Activated CD4-positive, alpha-beta T cell treated with anti-CD3 and anti-CD28 coated beads for 36 hours (primary cell): ENCODE measurements at places on chromosomes 2 and 18.

GRCh38 chr2:189439342-189439741 is 1.9 kb upstream of the WDR75 start:
- H3K4me3 ChIP-seq = no peak overlapping the region
- H3K4me1 ChIP-seq = peaks cover 15% of the 10 kb centered on the region
- H3K36me3 ChIP-seq = peaks cover 5% of the 10 kb centered on the region
- H3K27ac ChIP-seq = no peak overlapping the region

DNA sequence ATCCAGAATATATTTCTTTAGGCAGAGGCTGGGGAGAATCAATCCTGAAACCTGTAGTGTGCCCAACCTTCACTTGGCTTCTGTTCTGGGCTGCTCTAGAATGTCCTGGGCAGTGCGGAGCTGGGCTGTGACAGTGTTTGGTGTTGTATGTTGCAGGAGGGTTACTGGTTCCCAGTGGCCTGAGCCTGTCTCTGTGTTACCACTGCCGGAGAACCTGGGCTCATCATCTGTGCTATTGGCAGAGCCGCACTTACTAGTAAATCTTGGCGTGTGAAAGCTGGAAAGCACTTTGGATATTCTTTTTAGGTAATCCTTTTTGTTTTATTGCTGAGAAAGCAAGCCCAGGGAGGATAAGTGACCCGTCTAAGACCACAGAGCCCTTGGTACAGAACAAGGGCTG is 412.9 kb downstream of the SLC4A3 start:
- no peak overlapping the region for H3K27ac ChIP-seq
- H3K27me3 ChIP-seq = peaks cover 7% of the 10 kb centered on the region
- H3K4me1 ChIP-seq = no peaks in the 10 kb centered on the region
- DNase-seq = no peak

DNA sequence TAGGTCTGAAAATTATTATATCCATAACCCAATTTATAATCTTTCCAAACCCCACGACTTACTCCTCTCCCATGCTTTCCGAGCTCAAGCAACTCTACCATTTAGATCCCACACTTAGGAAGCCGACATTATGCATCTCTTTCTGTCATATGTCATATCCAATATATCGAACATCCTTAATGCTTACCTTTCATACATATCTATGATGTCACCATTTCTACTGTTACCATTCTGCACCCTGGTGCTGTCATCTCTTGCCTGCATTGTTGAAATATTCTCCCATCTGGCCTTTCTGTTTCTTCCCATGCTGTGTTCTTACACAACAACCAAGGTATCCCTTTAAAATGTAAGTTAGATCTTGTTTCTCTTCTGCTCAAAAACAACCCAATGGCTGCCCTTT is 127.1 kb upstream of the MC4R start:
- H3K36me3 ChIP-seq = no peaks in the 10 kb centered on the region
- H3K27ac ChIP-seq = no peak overlapping the region
- no peak overlapping the region for H3K4me3 ChIP-seq
- H3K27me3 ChIP-seq = no peaks in the 10 kb centered on the region
- DNase-seq = no peak
- no peaks in the 10 kb centered on the region for H3K4me1 ChIP-seq

DNA sequence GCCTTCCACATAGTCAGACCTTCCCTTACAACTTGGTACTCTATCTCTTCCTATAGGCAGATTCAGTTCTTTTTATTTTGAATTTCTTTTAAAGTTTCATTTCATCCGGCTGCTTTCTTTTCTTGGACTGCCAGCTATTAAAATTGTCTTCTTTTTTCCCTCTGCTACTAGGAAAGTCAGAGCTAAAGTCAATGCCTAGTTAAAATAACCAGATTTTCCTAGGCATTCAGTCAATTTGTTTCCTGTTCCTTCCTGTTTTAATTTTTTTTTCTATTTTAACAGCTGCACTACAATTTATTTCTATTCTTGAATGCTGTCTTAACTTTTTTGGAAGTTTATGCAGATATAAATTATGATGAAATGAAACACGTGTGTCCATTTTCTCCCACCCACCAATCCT is 84.8 kb downstream of the EVA1A start:
- no peak overlapping the region for H3K27ac ChIP-seq
- H3K4me1 ChIP-seq = no peaks in the 10 kb centered on the region
- H3K4me3 ChIP-seq = no peak overlapping the region
- no peak for DNase-seq
- H3K27me3 ChIP-seq = peaks cover 17% of the 10 kb centered on the region
- H3K36me3 ChIP-seq = no peaks in the 10 kb centered on the region

DNA sequence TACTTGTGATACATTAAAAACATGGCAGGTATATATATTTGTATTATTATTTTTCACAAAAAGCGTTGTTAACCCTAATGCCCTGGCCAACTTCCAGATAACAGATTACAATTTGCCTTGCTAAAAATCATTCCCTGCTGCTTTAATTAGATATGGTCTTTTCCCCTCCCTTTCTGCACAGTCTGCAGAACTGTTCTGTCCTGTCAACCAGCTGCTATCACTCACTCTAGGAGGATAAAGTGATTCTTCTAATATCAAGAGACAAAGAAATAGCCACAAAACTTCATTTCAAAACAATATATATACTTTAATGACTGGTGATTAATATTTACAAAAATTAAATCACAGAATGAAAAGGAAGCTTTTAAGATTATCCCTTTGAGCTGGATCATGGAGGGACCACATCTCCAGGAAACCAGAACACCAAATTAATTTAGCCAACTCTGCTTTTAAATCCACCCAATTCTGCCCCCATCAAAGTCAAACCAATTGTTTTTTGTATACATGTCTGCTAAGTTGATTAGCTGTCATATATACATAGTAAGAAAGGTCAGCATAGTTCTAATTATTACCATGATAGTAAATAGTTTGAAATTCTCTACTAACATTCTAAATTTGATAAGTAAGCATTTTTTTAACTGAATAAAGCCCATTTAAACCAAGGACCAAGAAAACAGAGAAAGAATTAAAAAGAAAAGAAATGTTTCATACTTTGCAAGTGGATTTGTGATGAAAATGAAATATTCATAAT is 55.7 kb downstream of the RND3 start:
- H3K4me1 ChIP-seq = no peaks in the 10 kb centered on the region
- H3K36me3 ChIP-seq = no peaks in the 10 kb centered on the region
- H3K27ac ChIP-seq = no peak overlapping the region
- peaks cover 2% of the 10 kb centered on the region for H3K27me3 ChIP-seq
- no peak for DNase-seq

DNA sequence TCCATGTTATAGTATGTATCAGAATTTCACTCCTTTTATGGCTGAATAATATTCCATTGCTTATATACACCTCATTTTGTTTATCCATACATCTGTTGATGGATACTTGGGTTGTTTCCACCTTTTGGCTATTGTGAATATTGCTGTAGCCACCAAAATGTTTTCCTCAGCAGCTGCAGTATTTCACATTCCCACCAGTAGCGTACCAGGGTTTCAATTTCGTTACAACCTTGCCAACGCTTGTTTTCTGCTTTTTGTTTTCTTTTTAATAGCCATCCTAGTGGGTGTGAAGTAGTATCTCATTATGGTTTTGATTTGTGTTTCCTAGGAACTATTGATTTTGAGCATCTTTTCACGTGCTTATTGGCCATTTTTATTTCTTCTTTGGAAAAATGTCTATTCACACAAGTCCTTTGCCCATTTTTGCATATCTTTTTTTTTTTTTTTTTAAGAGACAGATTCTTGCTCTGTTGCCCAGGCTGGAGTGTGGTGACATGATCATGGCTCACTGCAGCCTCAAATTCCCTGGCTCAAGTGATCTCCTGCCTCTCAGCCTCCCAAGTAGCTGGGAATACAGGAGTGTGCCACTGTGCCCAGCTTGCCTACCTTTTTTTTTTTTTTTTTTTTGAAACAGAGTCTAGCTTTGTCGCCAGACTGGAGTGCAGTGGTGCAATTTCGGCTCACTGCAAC is 14.2 kb downstream of the UBXN2A start:
- H3K36me3 ChIP-seq = no peaks in the 10 kb centered on the region
- no peak overlapping the region for H3K27ac ChIP-seq
- peaks cover 9% of the 10 kb centered on the region for H3K4me1 ChIP-seq

GRCh38 chr2:178225006-178225805 is 30.9 kb downstream of the OSBPL6 start:
- no peaks in the 10 kb centered on the region for H3K36me3 ChIP-seq
- DNase-seq = no peak
- peaks cover 30% of the 10 kb centered on the region for H3K27me3 ChIP-seq
- H3K27ac ChIP-seq = no peak overlapping the region
- no peak overlapping the region for H3K4me3 ChIP-seq
- no peaks in the 10 kb centered on the region for H3K4me1 ChIP-seq

- no peaks in the 10 kb centered on the region for H3K36me3 ChIP-seq
- H3K27me3 ChIP-seq = peaks cover 2% of the 10 kb centered on the region
- H3K27ac ChIP-seq = peak overlapping the region; percentile 74
- H3K4me3 ChIP-seq = peak overlapping the region; percentile 16
- peak; percentile 65 for DNase-seq
These were observed 91.8 kb downstream of the TGIF1 start for GRCh38 chr18:3541549-3542386.

DNA sequence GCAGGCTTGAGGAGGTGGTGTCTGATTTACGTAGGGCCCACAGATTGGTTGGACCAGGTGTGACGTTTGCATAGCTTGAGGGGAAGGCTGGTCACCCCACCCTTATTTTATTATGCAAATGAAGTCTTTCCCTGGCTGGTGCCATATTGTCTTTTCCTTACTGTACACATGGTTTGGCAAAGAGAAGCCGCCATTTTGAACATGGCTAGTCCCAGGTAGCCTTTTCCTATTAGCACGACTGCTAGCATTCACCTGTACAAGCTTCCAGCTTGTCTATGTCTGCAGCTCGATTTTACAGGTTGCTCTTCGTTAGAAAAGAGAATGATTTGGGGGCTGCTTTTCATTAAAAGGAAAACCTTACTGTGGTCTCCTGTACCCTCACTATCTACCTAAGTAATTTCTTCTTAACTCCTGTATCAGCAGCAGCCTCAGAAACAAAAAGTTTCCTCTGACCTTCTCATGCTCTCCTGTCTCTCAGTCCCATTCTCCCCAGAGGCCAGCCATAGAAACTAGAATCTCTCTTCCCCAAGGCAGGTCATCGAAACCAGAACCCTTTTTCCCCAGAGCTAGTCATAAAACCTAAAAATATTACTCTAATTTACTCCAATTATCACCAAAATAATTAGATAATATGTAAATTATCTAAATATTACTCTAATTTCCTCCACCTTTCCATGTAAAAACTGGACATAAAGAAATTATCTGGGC is 151.8 kb downstream of the B3GNT2 start:
- H3K27ac ChIP-seq = no peak overlapping the region
- no peak overlapping the region for H3K4me3 ChIP-seq
- no peaks in the 10 kb centered on the region for H3K36me3 ChIP-seq

DNA sequence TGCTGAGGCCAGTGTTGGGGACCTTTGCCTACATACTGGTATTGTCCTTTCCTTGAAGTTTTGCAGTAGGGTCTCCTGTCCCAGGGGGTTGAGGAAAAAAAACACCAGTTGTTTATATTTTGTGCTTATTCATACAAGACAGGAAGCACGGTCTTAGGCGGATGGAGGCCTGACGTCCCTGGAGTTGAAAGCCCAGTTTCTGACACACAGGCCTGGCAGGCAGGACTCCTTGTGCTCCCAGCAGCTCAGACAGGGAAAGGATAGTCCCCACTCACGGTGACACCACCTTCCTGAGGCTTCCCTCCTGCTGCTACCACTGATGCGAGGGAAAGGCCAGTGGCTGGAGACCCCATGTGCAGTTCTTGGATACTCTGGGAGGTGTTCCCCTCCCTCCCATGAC is 15.5 kb upstream of the SP100 start:
- no peak overlapping the region for H3K27ac ChIP-seq
- peaks cover 70% of the 10 kb centered on the region for H3K36me3 ChIP-seq
- no peak for DNase-seq
- no peaks in the 10 kb centered on the region for H3K27me3 ChIP-seq
- no peak overlapping the region for H3K4me3 ChIP-seq

GRCh38 chr2:108907822-108908712 is 81.0 kb downstream of the EDAR start:
- DNase-seq = no peak
- no peak overlapping the region for H3K4me3 ChIP-seq
- H3K4me1 ChIP-seq = no peaks in the 10 kb centered on the region
- H3K36me3 ChIP-seq = peaks cover 18% of the 10 kb centered on the region

DNA sequence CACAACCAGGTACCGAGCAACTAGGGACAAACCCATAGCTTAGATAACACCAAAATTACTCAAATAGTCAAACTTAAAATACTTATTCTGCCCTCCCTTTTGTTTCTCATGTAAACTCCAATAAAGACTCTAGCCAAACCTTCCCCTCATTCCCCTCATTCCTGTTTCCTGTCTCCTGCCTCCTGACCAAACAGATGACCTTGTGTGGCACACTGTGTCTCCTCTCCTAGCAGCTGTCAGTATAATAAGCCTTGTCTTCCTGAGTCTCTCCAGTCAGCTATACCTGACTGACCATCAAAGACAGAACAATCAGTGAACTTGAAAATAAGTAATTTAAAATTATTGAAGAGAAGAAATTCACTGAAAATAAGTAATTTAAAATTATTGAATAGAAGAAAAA is 14.3 kb downstream of the SULT1C4 start:
- peaks cover 7% of the 10 kb centered on the region for H3K27me3 ChIP-seq
- H3K4me3 ChIP-seq = no peak overlapping the region
- DNase-seq = no peak
- no peaks in the 10 kb centered on the region for H3K36me3 ChIP-seq
- H3K4me1 ChIP-seq = no peaks in the 10 kb centered on the region

DNA sequence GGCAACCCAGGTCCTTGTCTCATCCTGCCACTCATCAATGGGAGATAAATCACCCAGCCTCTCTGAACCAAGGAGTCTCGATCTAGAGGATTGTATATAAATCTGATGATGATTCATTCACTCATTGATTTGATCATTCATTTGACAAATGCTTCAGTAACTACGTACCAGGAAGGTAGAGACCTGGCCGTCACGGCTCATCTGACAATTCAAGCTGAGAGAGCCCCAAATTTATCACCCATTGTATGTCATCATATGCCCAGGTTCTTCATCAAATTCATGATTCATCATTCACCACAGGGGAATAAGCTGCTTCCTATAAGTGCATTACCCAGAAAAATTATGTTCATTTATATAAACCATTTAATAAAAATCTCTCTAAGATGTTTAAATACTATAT is 116.9 kb downstream of the FAM161A start:
- no peaks in the 10 kb centered on the region for H3K4me1 ChIP-seq
- no peak overlapping the region for H3K27ac ChIP-seq
- H3K4me3 ChIP-seq = no peak overlapping the region
- no peak for DNase-seq
- H3K36me3 ChIP-seq = no peaks in the 10 kb centered on the region
- H3K27me3 ChIP-seq = no peaks in the 10 kb centered on the region

GRCh38 chr2:77831060-77831459 is 308.9 kb upstream of the LRRTM4 start:
- no peak for DNase-seq
- no peak overlapping the region for H3K27ac ChIP-seq
- no peaks in the 10 kb centered on the region for H3K27me3 ChIP-seq
- no peak overlapping the region for H3K4me3 ChIP-seq
